T-helper 1 cell (primary cell): ENCODE measurements at places on chromosomes 1 and 21.

- no peak for DNase-seq
Measured at GRCh38 chr1:201400852-201401230, 1.7 kb upstream of the LAD1 start.

GRCh38 chr1:112997781-112998180 is 41.8 kb upstream of the SLC16A1 start:
- no peak for DNase-seq

DNA sequence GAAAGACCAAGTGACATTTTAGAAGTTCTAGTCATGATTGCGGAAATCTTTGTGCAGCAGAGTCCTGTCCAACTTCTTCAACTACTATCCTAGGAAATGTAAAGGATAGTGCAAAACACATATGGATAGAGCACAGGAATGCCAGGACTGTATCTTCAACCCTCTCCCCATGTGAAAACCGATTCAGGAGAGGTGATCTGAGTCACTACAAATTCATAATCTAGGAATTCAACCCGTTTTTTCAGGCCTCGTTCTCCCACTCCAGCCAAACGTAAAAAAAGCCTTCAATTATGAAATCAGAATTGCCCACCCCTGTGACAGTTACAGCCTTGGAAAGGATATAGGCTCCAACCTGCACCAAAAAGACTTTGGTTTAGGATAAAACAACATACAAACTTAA is 52.9 kb upstream of the RGS1 start:
- DNase-seq: no peak

GRCh38 chr1:43705982-43706597 is 1.2 kb upstream of the ST3GAL3 start:
- DNase-seq: no peak

DNA sequence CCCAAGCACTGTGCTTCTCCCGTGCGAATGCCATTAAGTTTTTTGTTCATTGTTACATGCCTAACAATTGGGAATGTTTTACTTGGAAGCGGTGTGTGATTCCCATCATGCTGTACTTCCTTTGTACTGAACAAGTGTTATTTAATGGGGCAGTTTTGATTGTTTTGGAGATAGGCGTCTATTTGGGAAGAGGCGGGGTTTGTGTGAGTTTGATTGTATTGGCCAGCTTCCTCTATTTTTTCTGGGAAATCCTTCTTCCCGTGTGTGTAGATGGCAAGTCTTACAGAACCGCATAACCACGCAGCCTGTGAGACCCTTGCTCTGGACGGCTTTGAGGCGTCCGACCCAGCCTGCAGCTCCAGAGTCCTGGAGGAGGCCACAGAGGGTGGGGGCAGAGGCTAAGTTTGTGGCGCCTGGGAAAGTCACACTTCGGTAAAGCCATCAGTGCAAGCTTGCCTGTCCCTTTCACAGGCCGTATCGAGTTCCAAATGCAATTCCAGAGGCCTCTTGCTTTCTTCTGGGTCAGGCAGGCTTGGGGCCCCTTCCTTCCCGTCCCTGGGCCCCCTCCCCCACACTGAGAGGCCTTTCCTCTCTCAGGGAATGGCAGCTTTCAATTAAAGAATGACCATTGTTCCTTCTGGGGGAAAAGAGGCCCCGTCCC is 210.3 kb downstream of the TOMM20 start:
- DNase-seq: no peak

GRCh38 chr1:245129319-245130240 is 25.2 kb upstream of the KIF26B start:
- DNase-seq: no peak

GRCh38 chr21:28516021-28516420 is 476.7 kb downstream of the LTN1 start:
- DNase-seq: no peak

- DNase-seq: no peak
Measured at GRCh38 chr1:42209526-42210251, 45.1 kb upstream of the GUCA2A start.

DNA sequence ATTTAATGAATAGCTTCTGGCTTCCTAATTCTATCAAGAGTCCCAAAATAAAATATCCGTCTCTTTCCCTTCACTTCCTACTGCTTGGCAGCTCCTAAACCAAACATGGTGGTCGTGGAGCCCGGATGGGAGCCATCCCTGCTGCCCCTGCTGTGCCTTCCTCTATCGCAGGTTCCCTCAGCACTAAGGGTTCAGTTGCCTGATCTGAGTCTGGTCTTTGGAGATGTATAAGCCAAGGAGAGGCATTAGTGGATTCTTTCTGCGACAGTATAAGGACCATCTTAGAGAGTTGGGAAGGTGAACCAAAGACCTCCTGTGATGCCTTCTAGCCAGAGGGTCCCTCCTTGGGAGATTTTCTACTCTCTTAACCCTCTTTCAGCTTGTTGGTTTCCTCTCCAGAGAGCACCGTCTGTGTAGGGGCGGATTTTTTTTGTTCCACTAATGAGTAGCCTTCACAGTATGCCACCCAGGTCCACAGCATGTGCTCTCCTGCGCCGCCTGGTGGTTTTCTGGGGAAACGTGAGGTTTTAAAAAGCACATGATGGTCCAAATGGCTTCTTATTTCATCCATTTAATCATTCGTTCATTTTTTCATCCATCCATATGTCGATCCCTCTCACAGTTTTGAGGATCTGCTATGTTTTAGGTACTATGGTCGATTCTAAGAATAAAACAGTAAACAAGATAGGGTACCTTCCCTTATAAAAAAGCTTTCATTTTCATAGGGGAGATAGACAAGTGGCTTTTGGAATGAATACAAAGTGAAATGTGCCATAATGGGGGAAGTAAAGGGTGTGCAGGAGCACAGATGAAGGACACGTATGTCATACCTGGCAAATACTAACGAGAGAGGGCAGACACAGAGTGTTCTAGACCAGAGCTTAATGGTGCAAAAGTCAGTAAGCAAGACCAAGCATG is 71.0 kb downstream of the NFASC start:
- DNase-seq: no peak

DNA sequence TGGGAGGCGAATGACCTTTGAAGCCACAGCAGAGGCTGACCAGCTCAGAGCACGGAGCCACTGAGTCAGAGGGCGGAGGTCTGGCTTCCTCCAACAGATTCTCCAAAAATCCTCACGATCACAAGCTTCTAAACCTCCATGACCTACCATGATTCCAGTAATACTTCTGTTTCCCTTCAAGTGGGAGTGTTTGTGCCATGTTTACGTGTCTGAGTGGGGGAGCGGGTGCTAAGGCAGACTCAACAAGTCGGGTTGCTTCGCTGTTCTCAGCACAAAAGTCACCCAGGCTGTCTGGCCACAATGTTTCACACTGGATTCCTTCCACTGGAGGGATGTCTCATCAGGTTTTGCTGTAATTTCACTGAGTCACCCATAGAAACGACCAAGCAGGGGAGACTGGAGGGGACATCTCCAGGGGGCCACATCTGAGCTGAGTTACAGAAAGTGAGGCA is 86.2 kb downstream of the SLC66A1 start:
- DNase-seq: no peak

DNA sequence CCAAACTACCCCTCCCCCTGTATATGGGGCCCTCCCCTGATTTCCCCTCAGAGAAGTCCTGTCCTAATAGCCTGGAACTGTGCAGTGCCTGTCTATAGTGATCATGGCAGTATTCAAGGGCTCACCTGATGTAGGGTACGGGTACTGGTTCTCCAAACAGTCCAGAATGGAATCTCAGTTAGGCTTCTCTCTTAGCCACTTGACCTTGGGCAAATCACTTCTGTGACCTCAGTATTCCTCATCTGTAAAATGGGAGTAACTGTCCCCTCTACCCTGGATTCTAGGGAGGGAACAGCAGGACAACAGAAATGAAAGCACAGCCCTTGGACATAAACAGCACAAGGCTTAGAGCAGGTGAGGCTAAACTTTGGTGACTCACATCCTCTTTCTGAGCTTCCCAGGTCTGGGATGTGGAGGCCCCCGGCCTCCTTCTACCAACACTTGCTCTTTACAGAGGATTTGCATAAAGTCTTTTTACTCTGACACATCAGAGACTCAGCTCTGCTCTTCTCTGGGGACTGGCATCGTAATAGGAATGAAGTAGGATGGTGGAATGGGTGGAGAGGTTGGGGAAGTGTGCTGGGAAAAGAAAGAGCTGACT is 20.0 kb upstream of the PDZK1IP1 start:
- no peak for DNase-seq

DNA sequence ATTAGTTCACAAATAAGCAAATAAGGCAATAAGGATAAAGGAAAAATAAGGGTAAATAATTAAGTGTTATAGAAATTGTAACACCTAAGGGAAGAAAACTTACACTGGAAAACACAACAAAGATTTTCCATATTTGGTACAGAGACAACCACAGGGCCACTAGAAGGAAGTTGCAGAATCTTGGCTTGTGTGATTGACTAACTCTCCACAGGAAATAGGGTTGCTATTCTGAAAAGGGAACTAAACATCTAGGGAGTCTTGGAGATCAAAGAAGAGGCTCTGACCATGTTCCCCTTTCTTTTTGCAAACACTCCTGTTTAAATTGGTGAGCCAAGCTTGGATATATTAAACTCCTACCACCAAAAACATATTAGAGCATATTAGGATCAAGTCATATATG is 59.1 kb downstream of the APCS start:
- DNase-seq: no peak

- DNase-seq: no peak
Measured at GRCh38 chr1:27873671-27874384, 1.5 kb downstream of the THEMIS2 start.

- peak; percentile 76 for DNase-seq
Measured at GRCh38 chr1:12124693-12125421, 41.9 kb upstream of the TNFRSF1B start.

DNA sequence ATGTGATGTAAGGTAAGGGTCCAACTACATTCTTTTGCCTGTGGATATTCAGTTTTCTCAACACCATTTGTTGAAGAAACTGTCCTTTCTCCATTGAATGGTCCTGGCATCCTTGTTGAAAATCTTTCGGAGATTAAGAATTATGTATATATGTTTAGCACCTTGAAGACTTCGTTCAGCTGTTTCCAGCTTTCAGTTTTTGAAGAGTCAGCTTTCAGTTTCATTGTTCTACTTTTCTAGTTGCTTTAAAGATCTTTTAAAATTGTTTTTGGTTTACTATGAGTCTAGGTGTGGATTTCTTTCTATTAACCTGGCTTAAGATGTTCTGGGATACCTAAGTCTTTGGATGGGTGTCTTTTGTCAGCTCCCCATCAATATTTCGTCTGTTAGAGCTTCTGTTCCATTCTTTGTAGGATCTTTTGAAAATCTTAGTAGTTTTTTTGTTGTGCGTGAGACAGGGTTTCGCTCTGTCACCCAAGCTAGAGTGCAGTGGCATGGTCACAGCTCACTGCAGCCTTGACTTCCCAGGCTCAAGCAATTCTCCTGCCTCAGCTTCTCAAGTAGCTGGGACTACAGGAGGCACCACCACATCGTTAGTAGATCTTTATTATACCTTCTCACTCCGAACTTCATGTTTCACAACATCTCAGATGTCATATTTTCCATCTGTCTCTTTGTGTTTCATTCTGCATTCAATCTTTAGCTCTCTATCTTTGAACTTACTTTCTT is 353.5 kb upstream of the B3GALT2 start:
- DNase-seq: no peak

- DNase-seq: no peak
Measured at GRCh38 chr1:66770694-66771093, 18.4 kb downstream of the DYNLT5 start.

GRCh38 chr1:243910607-243911006 is 60.6 kb upstream of the AKT3 start:
- DNase-seq: no peak

- no peak for DNase-seq
Measured at GRCh38 chr1:8739377-8739776, 78.1 kb downstream of the RERE start.

DNA sequence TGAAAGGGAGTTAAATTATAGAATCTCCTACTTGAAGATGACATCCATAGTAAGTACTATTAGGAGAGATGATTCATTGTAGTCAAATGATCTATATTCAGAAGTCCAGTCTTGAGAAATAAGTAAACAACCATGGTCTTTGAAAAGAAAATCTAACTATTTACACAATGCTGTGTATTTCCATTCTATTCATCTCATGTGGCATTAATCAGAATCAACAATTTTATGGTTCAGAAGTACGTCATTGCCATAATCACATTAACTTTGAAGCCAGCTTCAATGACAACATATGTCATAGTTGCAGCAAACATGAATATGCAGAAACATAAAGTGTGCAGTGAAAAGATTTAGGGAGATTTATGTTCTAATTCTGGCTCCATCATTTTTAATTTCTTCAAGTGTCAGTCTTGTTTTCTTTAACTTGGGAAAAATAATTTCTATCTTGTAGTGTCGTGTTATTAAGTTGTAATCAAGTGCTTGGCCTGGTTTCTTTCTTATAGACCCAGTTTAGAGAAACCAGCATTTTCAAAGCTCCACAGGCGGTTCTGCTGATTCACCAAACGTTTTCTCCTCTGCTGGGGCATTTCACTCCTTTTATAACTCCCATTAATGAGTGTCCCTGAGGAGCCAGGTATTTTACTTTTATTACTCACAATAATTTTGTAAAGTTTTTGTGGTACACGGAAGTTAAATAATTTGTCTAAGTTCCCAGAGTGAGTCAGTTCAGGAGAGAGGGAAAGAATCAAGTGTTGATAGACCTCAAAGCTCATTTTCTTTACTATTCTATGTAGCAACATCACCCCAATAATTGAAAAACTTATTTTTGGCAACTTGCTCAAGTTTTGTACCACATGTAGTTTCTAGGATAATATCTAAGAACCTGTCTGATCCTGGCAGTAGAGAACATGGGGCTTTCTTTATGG is 35.9 kb upstream of the PTGS2 start:
- no peak for DNase-seq

DNA sequence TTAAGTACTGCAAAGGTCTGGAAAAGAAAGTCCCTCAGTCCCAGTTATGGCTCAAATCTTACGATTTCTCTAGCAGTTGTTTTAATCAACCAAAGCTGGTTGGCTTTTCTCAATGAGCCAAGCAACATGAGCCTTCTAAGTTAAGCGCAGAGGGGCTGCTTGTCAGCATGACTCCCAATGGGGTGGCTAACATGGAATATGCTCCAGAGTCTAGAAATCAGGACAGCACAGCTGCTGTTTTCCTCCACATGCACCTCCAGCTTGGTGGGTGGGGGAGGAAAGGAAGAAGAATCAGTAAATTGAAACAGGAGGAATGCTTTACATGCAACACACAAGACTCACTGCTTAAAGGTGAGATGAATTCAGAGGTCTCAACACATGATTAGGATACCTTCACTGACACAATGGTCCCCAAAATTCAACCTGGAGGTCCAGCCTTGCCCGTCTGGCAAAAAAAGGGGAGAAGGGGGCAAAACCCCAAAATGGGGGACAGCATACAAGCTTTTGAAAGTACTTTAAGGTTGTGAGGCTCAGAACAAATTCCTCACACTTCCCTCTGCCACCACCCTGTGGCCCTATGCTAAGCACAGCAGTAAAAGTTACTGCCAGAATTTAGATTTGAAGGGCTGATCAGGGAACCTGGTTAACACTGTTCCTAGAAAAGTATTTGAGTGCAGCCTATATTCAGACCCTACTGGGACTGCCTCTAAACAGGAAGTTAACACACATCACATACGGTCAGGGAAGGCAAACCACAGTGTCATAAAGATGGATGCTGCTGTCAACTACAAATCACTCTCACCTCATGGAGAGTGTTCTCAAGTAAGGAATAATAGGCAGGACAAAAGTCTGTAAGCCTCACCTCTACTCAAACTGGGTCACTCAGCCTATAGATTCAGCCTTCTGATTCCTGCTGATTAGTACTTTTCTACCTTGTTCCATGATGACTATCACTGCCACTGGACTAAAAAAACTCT is 2.6 kb downstream of the GATAD2B start:
- DNase-seq: peak; percentile 50
